ENCODE measurements at places on chromosomes 1 and 21.

- DNase-seq: no peak
These were observed 296.5 kb upstream of the ADGRL4 start for GRCh38 chr1:79303040-79303439.

DNA sequence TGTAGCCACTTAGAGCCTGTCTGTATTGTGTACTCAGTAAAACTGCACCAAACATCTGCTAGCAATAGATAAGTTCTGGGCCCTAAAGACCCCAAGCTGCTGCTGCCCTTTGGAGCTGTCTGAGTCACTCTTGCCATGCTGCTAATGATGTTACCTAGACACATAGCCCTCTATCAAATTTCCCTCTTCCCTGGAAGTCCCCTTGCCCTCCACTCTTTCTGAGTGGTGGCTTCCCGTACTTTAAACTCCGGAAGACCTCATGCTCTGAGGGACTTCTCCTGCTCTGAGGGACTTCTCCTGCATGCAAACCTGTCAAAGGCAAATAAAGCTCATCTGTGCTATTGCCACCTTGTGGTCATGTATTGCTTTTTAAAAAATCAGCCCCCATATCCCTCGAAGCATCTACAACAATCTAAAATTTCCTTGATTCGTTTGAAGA is 34.0 kb downstream of the FH start:
- no peak for DNase-seq

DNA sequence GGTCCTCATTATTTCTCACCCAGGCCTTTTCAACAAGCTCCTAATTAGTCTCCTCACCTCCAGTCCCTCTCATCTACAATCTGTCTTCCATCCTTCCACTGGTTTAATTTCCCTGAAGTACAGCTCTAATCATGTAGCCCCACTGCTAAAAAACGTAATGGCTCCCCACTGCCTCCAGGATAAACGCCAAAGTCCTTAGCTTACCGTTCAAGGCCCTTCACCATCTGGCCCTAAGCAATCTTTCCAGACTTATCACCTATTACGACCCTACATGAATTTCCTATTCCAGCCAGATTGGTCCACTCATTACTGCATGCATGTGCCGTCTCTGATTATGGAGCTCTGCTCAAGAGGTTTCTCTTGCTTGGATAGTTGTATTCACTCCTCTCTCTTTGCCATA is 83.1 kb upstream of the DAB1 start:
- DNase-seq: no peak

DNA sequence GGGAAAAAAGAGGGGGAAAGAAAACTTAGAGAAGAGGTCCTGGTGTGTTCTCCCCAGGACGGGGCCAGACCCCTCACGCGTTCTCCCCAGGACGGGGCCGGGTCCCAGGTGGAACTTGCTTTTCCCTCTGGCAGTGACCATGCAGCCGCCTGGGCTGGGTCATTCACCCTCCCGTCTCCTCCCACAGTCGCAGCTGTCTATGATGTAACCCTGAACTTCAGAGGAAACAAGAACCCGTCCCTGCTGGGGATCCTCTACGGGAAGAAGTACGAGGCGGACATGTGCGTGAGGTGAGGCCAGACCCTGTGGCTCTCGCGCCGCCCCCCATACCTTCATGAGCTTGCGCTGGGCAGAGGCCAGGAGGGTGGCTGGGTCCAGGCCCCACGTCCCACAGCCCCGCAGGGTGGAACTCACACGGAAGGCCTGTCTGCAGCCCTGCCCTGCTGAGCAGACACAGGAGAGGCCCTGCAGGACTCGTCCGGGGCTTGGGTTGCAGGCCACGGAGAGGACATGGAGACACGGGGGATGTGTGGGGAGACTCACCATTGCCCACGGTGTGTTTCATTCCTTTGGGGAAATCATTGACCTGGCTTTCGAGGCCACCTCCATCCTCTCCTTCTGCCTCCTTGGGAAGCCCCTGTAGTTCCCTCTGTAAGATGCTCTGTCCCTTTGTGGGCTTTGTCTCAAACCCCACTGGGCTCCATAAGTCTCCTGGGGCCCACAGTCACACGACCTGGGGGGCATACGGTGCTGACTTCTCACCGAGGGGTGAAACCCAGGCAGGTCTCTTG is 40.7 kb upstream of the TRAPPC10 start:
- no peak for DNase-seq

GRCh38 chr1:241610056-241610815 is 29.9 kb downstream of the CHML start:
- no peak for DNase-seq

DNA sequence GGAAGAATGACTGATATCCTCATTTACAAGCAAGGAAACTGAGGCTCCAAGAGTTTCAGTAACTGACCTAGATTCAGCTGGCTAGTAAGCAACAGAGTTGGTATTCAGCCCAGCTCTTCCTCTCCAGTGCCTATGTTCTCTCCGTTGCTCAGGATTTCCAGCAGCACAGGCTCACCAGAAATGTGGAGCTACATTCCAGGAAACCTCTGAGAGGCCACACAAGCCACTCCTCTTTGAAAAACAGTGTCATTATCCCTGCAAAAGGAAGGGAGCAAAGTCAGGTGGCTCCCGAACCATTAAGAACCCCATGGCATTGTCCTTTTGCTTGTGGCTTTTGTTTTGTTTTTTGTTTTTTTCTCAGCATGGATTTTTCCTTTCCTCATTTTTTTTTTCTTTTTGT is 40.6 kb upstream of the DUSP10 start:
- DNase-seq: no peak

- DNase-seq: no peak
These were observed 13.2 kb downstream of the FCER1A start for GRCh38 chr1:159315381-159315780.

DNA sequence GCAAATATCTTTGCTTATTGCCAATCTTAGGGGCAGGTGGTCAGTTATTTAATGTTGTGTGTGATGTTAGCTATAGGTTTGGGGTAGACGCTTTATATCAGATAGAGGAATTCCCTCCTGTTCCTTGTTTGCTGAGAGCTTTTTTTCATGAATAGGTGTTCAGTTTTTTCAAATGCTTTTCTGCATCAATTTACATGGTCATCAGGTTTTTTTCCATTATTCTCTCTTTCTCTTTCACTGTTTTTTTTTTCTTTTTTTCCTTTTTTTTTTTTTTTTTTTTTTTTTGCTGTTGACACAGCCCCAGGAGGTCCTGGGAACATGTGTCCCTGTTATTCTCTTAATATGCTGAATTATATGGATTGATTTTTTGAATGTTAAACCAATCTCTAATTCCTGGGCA is 3.0 kb upstream of the SLC25A33 start:
- DNase-seq: no peak

DNA sequence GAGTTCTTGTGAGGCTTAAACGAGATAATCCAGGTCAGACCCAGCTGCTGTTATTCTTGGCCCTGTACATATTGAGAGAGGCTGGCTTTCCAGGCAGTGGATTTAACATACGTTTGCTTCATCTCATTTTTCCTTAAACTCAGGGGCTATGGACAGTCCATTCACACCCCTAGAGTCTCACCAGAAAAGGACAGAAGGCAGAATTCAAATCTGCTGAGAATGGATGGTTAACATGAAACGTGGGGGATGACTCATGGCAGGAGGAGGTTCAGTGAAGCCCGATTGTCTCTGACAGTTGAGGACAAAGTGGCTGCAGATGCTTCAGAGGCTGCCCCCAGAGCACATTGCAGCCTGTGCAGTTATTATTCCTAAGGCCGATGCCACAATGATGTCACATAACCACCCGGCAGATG is 39.5 kb downstream of the TGFB2 start:
- no peak for DNase-seq

- no peak for DNase-seq
These were observed 10.2 kb downstream of the TAS1R2 start for GRCh38 chr1:18849261-18849711.

- no peak for DNase-seq
These were observed 1623.3 kb upstream of the B3GALT2 start for GRCh38 chr1:194809665-194810064.

DNA sequence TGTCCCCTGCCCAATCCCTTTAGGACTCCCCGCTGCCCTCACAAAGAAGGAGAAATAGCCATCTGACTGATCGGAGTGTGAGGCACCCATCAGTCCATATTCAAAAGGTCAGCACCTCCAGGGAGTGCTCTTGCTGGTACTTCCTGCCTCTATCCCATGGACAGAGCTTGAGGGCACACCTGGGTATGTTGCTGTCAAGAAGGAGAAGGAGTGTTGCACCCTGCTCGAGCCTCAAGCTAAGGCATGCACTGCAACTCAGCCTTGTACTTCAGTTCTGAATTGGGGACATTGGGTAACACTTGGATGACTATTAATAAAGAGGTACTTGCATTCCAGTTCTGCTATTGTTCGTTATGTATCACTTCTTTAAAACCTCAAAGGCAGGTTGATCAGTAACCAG is 190.3 kb upstream of the ZC3H12A start:
- DNase-seq: no peak

- peak; percentile 23 for DNase-seq
These were observed 49.7 kb upstream of the MACF1 start for GRCh38 chr1:39154553-39155421.

DNA sequence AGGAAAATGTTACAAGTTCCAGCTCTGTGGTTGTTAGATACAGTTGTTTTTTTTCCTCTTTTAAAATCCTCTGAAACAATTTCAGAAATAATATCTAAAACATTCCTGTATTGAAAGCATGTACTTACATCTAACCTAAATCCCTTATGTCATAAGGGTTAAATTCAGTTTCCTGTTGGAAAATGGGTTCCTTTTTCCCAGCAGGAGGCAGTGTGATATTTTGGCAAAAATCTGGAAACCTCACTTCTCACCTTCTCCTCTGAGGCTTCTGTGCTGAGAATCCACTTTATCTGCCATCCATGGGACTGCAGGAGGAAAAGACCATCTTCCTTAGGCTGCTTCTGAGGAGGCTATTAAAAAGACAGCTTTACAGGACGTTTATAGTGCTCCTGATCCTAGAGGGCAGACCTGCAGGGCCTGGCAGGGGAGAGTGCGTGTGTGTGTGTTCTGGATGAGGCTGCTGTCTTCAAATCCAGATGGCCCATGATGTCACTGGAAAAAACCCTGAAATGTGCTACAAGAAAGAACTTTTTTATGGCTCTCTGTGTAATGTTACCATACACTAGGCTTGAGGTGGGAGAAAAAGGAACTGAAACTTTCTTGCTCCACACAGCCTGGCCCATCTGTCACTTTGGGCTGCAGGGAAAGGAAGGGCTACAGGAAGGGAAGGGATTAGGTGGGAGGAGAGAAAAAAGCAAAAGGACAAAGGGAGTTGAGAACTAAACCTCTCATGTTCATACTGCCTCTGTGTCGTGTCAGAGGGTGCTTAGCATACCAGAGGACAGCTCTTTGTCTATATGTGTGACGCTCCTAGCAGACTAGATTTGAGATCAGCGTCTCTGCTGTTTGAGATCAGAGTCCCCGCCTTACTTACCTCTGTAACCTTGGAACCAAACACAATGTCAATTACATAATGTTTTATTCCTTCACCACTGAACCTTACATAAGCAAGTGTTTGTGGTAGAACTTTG is 379.2 kb upstream of the SPAG17 start:
- no peak for DNase-seq

DNA sequence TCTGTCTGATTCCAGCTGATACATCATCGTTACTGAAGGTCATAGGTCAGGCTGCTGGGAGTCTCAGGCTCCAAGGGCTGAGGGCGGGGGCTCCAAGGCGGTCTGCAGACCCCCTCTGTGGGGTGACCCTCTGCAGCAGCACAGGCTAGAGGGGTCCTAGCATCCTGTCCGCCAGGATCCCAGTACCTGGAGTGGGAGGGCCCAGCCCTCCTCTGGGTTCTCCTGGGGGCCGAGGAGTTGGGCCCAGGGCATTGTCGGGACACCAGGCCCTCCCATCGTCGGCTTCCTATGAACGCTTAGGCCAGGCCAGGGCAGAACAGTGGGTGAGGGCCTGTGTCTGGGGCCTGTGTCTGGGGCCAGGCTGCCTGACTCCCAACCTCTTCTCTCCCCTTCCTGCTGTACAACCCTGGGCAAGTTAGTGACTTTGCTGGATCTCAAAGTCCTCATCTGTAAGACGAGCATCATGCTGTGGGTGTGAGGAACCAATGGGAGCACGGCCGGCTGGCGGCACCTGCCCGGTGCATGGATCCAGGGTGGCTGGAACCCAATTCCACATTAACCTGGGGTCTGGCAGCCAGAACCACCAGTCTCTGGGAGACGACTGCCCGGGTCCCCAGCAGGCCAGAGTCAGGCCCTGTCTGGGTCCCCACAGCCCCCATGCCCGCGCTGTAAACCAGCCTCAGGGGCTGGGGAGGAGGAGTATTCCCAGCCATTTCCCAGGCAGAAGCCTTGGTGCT is 56.2 kb upstream of the COL18A1 start:
- no peak for DNase-seq

GRCh38 chr21:42028766-42029425 is 18.7 kb upstream of the ZBTB21 start:
- no peak for DNase-seq

GRCh38 chr1:244231572-244232315 is 180.7 kb downstream of the ZBTB18 start:
- DNase-seq: no peak

DNA sequence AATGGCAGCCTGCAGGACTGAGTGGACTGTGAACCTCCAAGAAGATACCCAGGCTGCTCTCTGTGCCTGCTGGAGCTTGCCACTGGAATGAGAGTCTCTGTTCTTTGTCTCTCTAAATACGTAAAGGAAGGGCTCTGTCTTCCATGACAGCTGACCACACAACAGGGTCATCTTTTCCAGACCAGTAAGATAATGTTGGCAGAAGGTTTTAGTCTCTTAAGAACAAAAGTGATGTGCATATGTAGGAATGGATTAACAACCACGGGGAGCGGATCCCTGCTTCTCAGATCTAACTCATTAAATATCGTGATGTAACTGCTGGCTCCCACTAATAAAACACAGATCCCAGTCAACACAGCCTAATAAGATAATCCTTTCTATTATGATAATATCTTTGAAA is 67.5 kb downstream of the MAP10 start:
- DNase-seq: no peak

DNA sequence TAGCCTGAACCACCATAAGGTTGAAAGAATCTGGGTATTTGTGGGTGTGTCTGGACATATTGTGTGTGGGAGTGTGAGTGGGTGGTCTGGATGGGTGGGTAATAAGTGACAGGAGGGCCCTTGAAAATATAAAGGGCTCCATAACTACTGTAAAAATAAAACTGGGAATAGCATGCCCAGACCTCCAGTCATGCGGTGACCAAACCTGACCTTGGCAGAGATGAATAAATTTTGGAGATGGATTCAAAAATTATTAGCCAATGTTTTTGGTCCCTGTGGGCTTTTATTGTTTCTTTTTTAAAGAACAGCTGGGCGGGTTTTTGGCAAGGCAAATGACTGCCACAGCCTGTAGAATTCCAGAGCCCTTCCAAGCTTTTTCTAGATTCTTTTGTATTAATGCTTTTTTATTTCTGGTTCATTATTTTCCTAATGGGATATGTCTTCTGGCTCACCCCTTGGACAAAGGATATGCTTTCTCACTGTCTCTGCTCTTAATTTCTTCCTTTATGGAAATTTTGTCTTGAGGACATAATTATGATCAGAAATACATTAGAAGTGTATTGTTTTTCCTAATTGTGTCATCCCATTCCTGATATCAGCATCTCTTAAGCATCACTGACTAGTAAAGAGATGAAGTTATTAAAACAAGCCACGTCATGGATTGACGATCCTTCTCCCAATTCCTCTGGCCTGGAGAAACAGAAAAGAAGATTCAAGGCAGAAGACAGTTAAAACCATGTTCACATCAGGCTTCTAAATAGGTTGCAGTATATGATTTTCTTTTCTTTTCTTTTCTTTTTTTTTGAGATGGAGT is 69.5 kb downstream of the NTMT2 start:
- DNase-seq: no peak

- no peak for DNase-seq
These were observed 17.1 kb upstream of the UBXN10 start for GRCh38 chr1:20168564-20169491.

- DNase-seq: no peak
These were observed 47.8 kb downstream of the SELENOF start for GRCh38 chr1:86865973-86866637.

- no peak for DNase-seq
These were observed 34.5 kb upstream of the SERBP1 start for GRCh38 chr1:67464746-67465145.

Measured in SW 1271 (cell line).